ENCODE measurements at places on chromosomes 2 and 18.

- DNase-seq, result no peak
These were observed 50.5 kb downstream of the DDX1 start for GRCh38 chr2:15642011-15642814.

DNA sequence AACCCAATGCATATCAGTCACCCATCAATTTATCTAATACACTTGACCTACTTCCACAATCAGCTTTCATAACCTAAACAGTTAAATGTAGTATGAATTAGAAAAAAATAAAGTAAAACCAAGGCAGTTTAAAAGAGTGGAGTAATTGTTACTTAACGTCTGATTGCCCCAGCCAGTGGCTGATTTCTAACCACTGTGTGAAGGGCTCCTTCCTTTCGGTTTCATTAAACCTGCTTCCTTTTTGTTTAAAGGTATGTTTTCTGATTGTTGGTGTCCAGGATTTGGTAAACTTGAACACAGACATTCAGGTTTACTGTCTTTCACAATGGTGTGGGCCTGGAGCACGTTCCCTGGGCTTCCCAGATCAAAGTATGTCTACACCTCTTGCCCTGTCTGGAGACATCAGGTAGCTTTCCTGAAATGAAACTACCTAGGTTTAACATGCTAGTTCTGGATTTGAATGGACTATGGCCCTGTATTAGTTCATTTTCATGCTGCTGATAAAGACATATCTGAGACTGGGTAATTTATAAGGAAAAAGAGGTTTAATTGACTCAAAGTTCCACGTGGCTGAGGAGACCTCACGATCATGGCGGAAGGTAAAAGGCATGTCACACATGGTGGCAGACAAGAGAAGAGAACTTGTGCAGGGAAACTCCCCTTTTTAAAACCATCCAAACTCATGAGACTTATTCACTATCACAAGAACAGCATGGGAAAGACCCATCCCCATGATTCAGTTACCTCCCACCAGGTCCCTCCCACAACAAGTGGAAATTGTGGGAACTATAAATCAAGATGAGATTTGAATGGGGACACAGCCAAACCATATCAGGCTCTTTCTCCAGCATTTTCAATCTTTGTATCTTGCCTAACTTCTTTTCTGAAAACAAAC, 605.2 kb upstream of the ID2 start:
- no peak for DNase-seq

DNA sequence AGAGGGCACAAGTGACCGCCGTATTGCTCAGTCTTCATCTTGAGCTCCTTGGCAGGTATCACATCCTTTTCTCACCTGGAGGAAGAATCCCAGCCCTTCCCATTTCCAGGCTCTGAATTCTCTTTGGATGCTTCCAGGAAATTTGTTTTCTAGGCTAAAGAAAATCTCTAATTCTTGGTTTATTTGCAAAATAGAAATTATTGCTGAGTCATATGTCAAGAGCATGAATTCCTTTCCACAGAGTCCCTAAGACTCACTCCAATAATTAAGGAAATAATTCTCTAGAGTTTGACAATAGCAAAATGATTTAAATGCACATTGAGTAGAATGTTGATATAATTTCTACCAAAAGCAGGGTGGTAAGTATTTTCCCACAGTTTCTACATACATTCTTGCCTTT, 16.3 kb upstream of the CCDC68 start:
- no peak for DNase-seq

DNA sequence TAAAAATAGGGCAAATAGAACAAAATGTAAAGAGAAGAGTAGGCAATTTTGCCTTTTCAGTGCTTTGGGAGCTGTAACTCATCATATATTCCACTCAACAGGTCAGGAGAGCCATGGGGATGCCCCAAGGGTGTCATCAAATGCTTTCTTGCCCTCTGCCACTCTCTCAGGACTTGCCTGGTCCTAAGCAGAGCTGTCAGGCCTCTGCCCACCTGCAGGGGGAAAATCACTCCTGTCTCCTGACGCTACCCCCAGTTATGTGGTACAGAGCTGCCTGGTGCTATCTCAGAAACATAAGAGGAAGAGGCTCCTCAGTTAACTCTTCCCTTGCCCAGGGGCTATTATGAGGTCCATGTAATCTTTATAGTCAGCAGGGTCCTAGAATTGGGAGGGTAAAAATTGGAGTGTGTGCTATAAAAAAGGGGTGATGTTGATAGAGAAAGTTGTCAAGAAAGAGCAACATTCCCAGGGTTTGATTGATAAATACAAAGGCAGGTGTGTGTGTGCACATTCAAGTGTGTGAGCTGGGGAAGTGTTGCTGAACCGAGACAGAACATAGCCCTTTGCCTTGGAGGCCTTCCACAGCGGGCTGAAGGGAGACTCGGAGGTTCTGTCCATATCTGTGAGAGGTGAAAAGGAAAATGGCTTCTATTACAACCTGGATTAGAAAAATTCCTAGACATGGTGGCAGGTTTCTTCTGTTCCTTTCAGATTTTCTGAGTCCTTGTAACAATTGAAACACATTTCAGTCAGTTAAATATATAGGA, 25.4 kb downstream of the PTPRM start:
- DNase-seq, result no peak

DNA sequence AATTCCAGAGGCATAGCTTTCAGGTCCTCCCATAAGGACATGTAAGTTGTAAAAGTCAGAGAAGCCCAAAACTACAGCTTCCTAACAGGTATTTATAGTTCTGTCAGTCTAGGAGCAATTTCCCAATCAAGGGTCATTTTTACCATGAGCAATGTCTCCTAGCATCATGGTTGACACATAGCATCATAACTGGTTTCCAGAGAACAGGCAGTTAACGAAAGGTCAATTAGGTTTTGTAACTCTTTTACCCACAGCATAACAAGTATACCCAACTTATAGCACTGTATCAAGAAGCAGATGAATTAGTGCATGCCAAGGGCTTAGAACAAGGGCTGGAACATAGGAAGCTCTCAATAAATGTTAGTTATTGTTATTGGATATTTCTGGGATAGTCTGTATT, 110.1 kb downstream of the MREG start:
- no peak for DNase-seq

DNA sequence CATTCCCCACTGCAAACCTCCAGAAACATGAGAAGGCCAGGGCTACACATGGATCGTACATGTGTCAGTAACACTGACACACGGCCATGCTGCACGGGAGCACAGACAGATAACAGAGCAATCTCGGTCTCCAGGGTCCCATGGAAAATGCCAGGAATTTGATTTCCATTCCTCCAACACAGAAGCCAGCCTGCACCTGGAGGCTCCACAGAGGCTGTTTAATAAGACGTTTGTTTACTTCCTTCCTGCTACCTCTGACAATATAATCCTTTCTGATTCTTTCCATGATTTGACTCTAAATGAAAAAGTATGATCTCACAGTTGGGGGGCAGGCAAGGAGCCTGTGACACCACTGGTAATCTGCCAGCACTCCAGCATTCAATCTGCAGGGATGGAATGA, 210.9 kb upstream of the DDX18 start:
- DNase-seq, result no peak

DNA sequence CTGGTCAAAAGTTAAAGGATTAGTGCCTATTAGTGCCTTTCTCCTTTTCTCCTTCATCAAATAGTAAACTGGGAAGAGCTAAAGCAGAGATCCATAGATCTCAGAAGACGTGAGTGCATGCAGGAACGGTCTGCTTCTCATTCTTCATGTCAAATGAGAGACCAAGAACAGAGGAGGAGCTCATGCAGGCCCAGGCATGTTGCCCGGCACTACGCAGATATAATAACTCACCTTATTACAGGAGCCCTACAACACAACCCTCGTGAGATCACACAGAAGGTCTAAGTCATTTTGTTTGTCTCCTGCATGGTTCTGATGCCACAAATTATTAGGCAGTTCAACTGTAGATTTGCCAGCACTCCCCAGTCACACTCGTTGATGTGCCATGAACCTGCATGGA, 71.8 kb downstream of the CMPK2 start:
- no peak for DNase-seq

DNA sequence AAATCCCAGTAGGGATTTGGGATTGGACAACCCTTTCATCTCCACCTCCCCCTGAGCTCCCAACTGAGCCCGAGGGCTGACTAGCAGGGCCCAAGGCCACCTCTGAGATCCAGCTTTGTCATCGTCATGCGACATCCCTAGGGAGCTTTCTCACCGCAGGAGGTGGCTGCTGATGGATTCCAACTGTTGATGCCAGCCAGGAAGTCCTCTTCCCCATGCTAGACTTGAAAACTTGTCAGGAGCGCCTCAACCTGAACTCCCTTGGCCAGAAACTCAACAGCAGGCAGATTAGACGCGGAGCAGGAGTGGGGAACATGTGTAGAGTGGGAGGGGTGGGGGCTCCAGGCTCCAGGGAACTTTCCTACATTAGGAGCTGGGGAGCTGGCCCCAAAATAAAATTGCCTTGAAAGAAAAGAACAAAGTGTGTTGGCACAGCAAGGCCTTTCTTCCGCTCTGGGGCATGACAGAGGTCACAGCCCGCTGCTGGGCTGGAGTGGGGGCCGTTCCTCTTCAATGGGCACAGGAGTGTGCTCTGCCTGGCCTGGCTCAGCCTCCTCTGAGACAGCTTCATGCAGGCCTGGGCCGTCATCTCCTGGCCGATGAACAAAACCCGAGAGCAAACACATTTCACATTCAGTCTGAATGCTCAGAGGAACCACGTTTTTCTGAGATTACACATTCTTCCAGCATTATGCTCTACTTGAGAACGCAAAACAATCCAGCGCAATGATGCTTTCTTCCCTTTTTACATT, 34.5 kb downstream of the EMILIN2 start:
- no peak for DNase-seq

DNA sequence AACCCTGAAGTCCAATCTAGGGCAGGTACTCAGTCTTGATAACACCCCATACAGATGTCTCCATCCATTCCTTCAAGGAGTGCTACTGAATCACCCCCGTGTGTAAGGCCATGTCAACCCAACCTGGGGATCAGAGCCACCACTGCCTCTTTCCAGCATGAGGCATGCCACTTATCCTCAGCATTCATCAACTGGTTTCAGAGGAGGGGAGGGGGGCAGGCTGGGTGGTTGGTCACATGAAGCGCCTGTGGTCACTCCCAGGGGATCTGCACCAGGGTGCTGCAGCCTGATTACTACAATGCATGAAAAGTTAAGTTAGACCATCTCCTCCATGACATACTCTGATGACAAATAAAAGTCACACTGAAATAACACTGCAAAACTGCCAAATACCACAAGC, 65.0 kb downstream of the UXS1 start:
- no peak for DNase-seq

DNA sequence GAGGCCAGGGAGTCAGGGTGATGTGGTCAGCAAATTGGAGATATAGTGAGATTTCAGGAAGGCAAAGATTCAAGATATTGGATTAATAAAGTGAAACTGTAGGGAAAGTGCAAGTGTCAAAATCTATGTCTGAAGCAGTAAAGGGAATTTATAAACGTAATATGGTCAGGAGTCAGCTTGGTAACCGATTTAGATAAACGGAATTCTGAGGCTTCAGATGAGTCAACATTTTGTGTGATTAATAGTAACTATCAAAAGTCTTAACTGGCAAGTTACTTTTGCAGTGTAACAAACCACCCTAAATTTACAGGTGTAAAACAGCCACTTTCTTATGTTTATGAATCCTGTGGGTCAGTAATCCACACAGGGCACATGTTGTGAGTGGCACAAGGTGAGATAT, 10.9 kb downstream of the MTX2 start:
- DNase-seq, result no peak

DNA sequence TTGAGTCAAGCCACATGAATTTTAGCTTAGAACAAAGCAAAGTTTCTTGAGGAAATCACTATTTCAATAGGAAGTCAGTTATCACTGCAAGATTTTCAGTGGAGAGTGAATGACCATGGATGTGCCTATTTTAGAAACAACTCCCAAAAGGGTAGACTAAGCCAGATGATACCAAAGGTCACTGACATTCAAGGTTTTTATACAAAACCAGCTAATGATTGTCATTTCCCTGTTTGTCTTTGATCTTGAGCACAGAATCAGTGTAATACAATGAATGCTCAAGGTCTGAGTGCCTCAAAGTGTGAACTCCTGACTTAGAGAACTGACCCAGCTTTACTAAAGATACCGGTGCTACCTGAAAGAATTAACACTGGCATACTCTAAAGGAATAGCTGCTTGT, 60.5 kb downstream of the CDH2 start:
- DNase-seq, result no peak

GRCh38 chr18:23519734-23520133, 16.4 kb downstream of the RMC1 start:
- DNase-seq, result no peak

DNA sequence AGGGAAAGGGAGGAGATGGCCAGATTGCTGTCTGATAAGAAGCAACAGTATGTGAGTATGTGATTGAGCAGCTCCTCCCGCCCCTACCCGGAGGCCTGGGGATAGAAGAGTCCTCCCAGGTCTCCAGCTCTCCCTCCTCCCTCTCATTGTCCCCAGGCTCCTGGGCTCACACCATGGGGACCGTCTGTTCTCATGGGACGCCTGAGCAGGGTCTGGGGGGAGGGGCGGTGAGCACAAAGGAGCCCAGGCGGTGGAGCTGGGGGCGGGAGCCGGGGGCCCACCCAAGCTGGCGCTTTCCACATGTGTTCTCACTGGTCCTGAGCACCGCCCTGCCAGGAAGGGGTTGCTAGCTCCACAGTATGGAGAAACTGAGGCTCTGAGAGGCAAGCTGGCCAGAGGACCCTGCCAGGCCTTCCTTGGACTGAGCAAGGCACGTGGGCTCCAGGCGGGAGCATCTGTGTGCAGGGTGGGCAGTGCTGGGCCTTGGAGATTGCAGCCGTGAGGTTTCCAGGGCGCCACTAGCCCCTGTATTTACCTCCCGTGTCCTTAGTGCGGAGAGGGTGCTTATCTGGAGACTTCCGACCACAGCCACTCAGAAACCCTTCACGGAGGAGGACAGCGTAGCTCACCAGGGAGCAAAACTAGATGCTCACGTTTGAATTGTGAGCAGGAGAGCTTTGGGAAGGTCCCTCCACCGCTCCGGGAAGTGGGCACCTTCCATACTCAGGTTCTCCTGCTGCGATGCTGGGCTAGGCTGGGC, 37.4 kb downstream of the PDIA6 start:
- no peak for DNase-seq

GRCh38 chr2:3168230-3168891, 209.3 kb downstream of the EIPR1 start:
- no peak for DNase-seq

All from NCI-H2081 treated with DMSO at 0.1 percent for 48 hours (cell line).